ENCODE measurements at places on chromosomes 13 and 19.

DNA sequence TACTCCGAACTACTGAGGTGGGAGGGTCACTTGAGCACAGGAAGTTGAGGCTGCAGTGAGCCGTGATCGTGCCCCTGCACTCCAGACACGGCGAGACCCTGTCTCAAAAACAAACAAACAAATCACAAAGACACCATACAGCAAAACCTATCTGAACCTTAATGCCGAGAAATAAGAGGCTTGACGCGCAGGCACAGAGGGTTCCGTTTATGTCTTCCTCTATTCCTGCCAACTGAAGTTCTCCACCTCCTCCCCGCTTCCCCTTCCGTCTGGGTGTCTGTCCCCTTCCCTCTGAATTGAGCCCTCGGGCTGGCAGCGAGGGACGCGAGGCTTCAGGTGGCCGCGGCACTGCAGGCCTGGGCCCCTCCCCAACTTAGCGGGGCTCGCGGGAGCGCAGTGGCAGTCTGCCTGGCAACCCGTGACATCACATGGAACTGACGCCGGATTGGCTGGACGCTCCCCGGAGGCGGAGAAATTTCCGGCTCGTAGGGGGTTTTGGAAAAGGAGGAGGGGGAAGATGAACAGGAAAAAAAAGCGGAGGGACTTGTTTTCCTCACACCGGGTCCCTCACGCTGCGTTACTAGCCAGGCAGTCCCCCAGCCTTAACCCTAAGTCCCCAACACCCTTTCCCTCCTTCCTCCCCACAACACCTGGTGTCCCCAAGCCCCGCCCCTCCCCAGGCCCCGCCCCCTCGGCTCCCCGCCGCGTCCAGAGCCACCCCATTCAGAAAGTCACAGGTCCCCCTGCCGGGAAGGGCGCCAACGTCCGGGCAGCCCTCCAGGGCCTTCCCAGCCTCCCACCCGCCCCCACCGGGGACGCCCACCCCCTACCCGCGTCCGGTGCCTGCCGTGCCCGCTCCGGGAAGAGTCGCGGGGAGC lies 1.1 kb upstream of the MYBPC2 start:
- peak; percentile 87 for DNase-seq

GRCh38 chr19:53977991-53978731 lies 13.3 kb upstream of the CACNG6 start:
- no peak for DNase-seq

GRCh38 chr13:77565635-77566034 lies 30.1 kb downstream of the SCEL start:
- no peak for DNase-seq

- DNase-seq, result no peak
Measured at GRCh38 chr19:58395979-58396627, 647 bp downstream of the RNF225 start.

DNA sequence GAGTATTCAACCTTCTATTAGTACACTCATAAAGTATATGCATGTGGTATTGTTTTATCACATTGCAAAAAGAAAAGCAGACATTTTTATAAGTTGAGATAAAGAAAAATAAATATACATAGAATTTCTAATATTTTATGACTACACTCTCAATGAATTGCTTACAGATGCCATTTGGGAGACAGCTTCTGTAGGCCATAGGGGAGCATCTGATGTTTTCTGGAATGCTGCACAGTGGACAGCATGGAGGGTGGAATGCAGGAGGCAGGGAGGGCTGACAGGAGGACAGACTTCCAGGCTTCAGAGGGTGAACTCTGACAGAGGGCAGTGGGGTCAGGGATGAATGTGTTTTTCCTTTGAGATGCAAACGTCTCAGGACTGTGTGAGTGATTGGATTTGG lies 45.8 kb downstream of the MIPEP start:
- no peak for DNase-seq

GRCh38 chr19:21751384-21751783 lies 16.0 kb downstream of the ZNF100 start:
- DNase-seq, result no peak

Data from activated CD8-positive, alpha-beta memory T cell treated with anti-CD3 and anti-CD28 coated beads, Interleukin-2, amount 10 ng/mL, durations not matched to agents 7 days and 5 days (primary cell).